H7 (cell line): ENCODE measurements at places on chromosomes 2 and 18.

GRCh38 chr18:13231151-13231550 is 12.6 kb downstream of the LDLRAD4 start:
- DNase-seq: no peak

- DNase-seq: no peak
Observed at GRCh38 chr2:137799600-137799999, 164.7 kb upstream of the HNMT start.

DNA sequence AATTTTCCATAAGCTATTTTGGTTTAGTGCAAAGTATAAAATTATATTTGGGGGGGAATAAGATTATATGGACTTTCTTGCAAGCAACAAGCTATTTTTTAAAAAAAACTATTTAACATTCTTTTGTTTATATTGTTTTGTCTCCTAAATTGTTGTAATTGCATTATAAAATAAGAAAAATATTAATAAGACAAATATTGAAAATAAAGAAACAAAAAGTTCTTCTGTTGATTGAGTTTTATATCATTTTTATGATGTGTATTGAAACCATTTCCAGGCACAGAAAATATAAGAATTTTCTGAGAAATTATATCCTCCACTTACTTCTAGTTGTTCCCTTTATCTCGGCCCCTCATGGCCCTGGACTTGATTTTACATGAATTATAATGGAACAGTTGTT is 3.7 kb downstream of the CCL20 start:
- DNase-seq: no peak

- no peak for DNase-seq
Observed at GRCh38 chr2:233455006-233455405, 100.7 kb downstream of the DGKD start.

DNA sequence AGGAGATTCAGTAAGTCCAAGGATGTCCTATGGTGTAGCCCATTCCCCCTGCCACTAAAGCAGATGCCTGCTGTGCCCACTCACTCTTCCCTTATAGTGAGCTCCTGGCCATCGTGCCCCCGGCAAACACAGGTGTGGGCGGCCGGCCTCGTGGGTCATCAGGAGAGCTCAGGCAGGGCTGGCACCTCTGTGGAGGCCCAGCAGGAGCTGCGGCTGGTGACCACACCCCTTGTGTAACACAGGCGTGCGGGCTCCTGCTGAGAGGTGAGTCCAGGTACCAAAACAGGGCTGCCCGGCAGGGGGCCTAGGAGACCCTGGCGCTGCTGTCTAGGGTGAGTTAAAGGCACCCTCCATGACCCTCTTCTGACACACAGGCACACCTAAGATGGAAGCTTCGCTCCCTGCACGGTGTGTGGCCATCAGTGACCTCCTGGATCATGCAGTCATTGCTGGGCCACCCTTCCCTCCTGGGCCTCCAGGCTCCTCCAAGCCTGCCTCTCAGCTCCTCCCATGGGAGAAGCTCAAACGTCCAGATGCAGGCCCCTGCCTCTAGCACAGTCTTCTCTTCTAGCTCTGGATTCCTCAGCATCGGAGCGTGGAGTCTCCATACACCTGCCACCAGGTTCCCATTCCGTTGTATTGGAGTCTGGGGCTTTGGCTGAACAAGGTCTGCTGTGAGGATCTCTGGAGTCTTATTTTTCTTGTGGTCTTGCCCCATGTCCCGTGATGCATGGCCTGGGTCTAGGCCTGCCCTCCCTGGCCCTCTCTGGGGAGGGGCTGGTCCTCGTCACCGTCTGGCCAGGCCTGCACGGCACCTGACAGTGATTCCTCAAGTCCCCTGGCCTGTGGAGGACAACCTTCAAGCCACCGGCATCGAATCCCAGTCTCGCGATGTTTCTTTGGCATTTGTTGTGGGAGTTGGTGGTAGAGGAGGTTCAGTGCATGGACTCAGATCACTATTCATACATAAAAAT is 246.9 kb downstream of the ACKR3 start:
- DNase-seq: no peak

GRCh38 chr2:134642938-134643337 is 75.9 kb downstream of the TMEM163 start:
- DNase-seq: no peak

GRCh38 chr2:126220331-126220730 is 435.6 kb upstream of the GYPC start:
- DNase-seq: no peak

- no peak for DNase-seq
Observed at GRCh38 chr18:78242254-78242643, 737.4 kb upstream of the SALL3 start.

DNA sequence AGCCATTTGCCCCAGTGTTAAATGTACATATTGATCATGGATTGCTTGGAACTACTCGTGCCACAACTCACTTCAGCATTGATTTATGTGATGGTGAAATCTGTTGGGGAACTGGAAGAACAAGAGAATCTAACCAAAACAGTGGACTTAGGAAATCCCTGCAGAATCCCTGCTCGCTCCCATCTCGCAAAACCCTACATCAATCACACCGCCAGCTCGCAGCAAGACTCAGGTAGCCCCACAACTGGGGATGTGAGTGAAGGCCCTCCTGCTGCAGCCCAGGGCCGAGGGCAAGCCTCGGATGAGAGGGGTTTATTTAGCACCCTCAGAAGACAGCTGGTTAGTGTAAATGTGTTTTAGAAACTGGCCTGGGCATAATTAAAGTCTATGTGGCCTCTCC is 171.6 kb downstream of the ANAPC1 start:
- DNase-seq: no peak

GRCh38 chr2:926259-926793 is 24.3 kb upstream of the SNTG2 start:
- no peak for DNase-seq

GRCh38 chr2:23380562-23381065 is 4.4 kb upstream of the KLHL29 start:
- no peak for DNase-seq

DNA sequence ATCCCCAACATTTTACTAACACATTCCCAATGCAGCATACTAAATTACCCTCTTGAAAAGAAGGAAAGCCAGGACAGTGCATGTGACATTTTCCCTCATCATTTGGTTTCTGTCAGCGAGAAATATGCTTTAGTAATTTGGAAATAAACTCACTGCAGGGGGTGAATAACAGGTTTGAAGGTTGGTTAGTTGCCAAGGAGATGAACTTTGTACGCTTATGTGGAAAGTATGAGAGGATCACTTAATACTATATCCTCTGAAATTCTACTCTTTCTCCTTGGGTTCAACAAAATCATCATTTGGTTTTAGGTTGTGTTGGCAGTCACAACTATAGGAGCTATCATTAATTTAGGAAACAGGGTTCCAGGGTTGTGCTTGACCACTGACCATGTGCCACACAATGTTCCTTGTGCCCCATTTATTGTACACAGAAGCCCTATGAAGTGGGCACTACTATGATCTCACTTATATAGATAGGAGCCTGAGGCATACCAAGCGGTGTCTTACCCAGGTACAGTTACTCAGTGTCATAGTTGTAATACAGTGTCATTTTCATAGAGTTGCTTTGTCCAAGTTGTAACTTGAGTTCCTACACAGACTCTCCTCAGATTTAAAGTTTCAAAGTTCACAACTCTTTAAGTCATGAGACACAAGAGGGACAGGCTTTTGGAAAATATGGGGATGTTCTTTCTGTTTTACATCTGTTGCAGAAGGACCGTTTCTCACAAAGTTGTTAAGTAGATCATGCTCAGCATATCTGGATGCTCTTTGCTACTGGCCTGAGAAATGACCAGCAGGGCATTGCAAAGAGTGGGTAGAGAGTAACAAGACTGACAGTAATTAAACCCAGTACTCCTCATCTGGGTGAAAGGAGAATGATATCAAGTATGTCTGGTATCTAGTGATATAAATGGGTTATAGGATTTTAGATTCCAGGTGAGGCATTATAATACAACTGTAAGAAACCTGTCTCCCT is 91.8 kb downstream of the MAP4K4 start:
- no peak for DNase-seq

DNA sequence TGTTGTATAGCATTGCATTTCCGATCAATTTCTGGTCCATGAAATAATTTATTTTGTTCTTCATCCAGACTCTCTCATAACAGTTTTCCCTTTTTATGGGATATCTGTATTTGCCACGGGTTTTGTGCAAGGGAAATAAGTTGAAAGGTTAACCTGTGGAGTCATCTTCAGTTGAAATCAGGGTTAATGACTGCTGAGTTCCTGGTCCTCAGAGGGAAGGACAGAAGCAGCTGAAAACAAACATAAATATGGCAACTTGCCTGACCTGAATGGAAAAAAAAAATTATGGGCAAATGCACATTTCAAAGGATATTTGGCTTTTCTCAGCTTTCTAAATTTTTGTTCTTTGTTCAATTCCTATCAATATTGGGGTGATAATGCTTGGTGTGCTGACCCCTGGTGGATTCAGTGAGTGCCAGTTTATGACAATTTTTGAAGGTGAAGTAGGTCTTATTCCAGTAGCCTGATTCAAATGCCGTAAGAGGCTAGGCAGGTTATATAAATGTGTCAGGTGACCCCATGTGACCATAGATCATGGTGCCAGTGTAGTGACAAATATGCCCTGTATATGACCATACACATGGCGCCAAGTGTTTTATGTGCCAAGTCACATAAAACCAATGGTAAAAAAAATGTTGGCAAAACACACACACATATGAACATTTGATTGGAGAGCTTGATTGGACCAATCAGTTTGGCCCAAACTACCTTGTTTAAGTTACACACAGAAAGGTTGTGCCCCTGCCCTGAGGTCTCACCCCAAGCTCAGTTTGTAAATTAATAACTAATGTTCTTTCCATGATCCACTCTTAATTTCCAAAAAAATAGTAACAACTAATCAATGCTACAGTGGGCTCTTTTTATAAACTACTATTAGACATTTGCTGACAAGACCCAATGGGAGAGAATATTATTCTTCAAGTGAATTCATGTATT is 47.6 kb upstream of the FAM124B start:
- peak; percentile 37 for DNase-seq

GRCh38 chr2:43424262-43425207 is 171.3 kb downstream of the THADA start:
- DNase-seq: no peak

- DNase-seq: no peak
Observed at GRCh38 chr18:39318008-39318407, 1752.4 kb upstream of the CELF4 start.

GRCh38 chr18:22223254-22223964 is 54.0 kb downstream of the GATA6 start:
- DNase-seq: peak; percentile 39

DNA sequence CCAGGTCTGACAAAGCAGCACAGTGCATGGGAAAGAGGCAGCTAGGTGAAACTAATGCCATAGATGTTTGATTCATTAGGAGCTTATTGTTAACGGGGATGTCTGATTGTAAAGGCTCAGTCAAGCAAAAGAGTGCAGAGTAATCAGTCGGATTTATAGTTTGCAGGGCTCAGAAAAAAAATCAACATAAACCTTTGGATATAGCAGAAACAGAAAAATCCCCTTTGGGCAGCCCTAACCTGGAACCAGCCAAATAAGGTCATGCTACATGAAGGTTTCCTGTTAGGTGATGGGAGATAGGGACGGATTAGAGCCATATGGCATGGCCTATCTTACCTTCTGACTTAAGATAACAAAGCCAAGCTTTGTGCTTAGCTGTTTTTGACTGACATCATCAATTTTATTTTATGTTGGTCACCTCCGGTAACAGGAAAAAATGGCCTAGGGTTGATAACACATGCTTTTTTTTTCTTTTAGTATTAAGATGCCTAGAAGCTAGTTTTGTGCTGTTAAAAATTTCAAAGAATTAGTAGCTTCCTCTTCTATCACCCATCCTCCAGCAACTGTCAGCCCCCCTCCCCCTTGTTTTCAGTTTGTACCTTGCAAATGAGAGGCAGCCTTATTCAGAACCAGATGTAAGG is 60.7 kb upstream of the ZEB2 start:
- no peak for DNase-seq
